AG09309 (cell line): ENCODE measurements at places on chromosomes 13 and 19.

GRCh38 chr13:77620138-77620537, 77.3 kb upstream of the SLAIN1 start:
- no peak for DNase-seq

GRCh38 chr13:36884235-36884634, 35.8 kb downstream of the SMAD9 start:
- DNase-seq, result no peak

GRCh38 chr19:5352229-5352763, 11.7 kb upstream of the PTPRS start:
- DNase-seq, result no peak

DNA sequence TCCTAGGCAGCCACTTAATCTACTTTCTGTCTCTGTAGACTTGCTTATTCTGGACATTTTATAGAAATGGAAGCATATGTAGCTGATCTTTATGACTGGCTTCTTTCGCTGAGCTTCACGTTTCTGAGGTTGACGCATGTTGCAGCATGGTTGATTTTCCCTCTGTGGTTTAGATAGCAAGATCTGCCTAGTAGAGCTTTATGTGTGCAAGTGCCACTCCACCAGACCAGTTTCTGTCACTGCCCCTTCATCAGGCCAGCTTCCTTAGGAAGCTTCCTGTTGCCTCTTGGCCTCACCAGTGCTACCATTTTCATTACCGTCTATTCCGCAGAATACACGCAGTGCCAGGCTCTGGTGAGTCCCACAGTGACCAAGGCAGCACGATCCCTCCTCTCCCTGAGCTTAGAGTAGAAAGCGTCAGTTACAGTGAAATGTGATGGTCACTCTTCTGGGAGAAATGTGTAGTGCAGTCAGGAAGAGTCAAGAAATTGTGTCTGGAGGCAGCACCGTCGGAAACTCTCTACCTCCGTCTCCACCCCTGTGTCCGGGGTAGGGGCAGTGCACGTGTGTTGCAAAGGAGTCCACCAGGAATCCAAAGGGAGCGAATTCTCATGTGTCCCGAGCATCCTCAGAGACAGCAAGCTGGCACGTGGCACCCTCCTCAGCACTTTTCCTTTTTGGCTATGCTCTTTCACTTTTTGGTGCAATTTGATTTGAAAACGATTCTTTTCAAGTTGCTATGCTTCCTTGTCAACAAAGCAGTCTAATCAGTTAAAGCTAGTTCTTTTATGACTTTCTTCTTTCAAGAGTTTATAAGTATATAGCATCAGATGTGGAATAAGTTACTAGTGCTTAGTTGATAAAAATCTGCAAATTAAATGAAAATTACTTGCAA, 45.4 kb upstream of the GPR183 start:
- no peak for DNase-seq

DNA sequence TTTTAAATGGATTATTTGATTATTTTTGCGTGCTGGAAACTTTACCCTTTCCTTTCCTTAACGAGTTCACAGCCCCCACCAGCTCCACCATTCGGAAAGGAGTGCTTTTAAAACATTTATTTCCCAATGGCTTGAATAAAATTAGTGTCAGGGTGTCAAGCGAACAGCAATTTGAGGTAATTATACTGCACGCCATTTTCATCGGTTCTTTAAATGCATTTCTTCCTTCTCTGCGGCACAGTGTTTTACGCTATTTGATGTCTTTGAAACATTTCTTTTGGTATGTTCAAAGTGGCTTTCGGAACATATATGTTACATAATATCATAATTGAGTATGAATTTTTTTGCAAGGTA, 309 bp upstream of the SLITRK1 start:
- DNase-seq, result no peak

DNA sequence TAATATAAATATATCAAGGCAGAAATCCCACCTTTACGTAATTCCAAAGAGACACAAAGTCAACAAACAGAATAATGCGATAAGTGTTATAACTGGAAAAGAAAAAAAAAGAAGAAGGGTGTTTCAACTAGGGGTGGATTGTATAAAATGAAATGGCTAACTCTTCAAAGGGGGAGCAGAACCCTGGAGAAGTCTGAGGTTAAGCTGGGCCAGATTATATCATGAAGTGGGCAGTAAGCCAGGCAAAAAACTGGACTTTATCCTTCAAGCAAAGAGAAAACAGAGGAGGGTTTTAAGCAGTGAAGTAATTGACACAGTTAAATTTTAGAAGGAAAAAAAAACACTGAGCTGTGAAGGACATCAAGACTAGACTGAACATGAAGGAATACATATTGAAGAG, 41.9 kb downstream of the TBC1D4 start:
- no peak for DNase-seq

DNA sequence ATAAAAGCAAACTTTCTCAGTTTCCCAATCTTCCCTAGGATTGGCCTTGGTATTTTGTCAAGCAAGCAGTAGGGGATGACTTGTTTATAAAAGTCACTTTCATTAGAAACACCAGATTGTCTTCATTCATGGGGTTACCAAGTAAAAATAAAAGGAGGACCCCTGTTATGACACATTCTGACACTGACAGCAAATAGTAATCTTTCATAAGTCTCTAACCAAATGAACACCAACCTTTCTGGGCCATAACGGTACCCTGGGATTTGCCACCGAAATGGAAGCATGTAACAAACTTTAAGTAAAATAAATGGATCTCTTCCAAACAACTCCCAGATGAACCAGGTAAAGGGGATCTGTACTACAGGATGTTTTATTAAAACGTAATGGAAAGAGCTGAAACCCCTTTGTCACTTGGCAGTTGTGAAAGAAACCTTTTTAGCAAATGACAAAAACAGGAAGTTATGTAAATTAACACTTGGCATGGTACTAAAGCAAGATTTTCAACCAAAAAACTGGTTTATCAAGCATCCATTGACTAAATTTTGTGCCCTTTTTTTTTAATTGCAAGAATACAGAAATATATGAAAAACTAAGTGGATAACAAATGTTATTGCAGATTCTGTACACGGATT, 335.6 kb downstream of the RBM26 start:
- DNase-seq, result no peak

GRCh38 chr19:41957838-41958366, 1.2 kb downstream of the RABAC1 start:
- peak; percentile 46 for DNase-seq

- no peak for DNase-seq
These were observed 547 bp upstream of the INTS6 start for GRCh38 chr13:51453207-51453958.

DNA sequence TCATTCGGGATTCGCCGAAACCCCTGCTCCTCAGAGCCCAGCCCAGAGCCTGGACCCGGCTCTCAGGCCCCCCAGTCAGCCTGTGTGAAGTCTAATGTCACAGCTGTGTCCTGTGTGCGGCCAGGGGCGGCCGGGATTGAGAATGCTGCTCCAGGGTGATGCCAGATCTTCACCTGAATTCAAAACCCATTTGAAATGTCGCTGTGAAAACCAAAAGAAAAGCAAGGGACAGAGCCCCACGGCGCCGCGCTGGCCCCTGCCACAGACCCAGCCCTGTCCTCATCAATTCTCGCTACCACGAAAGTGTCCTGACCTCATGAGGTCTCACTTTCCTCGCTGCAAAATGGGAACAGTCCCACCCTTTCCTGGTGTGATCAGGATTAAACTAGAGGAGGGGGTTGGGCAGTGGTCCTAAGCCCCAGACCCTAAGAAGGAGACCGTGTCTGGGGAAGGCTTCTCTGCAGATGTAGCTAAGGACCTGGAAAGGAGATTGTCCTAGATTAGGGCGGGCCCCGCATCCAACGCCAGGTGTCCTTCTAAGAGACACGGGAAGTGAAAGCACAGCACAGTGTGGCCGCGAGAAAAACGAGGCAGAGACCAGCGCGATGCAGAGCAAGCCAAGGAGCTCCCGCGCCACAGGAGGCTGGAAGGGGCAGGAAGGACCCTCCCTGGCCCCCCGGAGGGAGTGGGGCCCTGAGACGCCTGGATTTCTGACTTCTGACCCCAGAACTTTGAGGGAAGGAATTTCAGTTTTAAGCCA, 34.0 kb upstream of the SPACA7 start:
- DNase-seq, result no peak

- DNase-seq, result no peak
These were observed 103.7 kb downstream of the IRS2 start for GRCh38 chr13:109682534-109683244.

DNA sequence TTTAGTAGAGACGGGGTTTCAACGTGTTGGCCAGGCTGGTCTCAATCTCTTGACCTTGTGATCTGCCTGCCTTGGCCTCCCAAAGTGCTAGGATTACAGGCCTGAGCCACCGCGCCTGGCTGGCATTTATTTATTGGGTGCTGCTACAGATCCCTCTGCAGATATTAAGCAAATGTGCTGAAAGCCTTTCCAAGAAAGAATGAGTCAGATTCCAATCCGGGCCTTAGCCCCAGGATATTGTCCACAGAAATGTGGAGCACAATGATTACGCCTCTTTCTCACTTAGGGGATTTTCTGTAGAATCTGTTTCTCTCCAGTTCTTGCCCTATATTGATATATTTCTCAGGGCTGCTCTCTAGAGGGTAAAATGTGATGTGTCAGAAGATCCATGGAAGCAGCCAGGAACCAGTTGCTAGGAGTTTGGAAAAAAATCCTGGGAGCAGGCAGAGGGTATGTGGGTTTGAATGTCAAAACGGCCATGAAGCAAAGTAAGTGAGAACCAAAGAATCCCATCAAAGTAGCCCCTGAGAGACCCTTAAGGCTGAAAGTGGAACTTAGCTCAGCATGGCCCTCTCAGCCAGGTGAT, 24.8 kb upstream of the IGFL4 start:
- DNase-seq, result peak; percentile 31

- DNase-seq, result no peak
These were observed 110.3 kb downstream of the GGACT start for GRCh38 chr13:100478107-100478809.

- no peak for DNase-seq
These were observed 166.9 kb downstream of the SLC7A1 start for GRCh38 chr13:29428310-29429181.
